ENCODE measurements at places on chromosomes 3 and 15.

DNA sequence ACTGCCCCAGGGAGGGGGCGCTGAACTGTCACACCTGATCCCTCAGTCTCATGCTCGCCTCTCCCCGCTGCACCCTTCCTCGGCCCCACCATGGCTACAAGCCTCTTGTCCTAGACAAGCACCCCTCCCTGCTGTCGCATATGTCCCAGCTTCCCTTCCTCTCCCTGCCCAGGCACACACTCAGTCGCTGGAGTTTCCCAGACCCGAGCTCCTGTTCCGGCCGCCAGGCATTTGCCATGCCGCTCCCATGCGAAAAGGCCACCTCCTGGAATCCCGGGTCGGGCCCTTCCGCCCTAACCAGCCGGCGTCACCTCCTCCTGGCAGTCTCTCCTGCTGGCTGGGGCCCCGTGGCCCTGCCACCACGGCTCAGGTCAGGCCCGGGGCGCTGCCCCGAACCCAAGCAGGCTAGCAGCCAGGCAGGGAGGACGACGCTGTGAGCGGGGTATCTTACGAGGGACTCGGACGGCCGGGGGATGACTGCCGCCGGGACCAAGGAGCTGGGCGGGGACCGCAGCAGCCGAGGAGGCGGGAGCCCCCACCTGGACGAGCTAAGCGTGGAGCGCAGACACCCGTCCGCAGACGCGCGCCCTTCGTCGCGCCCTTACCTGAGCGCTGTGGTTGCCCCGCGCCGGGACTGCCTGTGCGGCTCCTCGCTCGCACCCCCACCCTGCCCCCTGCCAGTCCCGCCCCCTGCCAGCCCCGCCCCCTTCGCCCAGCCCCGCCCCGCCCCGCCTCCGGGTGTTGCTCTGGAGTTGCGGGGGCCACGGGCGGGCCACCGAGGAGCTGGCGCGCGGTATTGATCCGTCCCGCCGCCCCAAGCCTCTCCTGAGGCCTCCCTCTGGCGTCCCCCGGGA, at the start of gene ALS2CL:
ALS2CL (minus strand) TSS at position 642 of the 854 bp plus-strand sequence. CDS start 4,239 bp downstream, outside the sequence.
- peak; percentile 66 for DNase-seq

GRCh38 chr3:133655731-133656515, 5.8 kb downstream of the TOPBP1 start:
- no peak for DNase-seq

DNA sequence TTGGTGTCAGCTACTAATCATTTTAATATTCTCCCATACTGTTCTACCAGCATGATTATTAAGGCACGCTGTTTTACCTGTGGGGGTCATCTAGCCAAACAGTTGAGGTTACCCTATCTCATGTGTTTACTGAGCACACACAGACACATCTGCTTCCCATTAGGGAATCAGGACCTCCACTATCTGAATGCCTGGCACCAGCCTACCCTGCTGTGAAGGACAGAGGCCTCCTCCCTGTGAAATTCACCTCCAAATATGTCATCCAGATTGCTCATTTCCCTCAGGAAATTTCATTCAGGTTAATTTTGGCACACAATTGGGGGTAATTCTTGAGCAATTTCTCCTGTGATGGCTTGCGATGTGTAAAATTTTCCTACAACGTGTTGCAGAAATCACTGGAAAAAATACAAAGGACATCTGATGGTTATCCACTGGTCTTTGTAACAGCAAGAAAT, 155.6 kb upstream of the NR2E3 start:
- DNase-seq, result no peak

- no peak for DNase-seq
These were observed at the start of gene WNT5A for GRCh38 chr3:55486857-55487380. WNT5A (minus strand) TSS chr3:55487306; CDS start chr3:55486985, 321 bp downstream.

DNA sequence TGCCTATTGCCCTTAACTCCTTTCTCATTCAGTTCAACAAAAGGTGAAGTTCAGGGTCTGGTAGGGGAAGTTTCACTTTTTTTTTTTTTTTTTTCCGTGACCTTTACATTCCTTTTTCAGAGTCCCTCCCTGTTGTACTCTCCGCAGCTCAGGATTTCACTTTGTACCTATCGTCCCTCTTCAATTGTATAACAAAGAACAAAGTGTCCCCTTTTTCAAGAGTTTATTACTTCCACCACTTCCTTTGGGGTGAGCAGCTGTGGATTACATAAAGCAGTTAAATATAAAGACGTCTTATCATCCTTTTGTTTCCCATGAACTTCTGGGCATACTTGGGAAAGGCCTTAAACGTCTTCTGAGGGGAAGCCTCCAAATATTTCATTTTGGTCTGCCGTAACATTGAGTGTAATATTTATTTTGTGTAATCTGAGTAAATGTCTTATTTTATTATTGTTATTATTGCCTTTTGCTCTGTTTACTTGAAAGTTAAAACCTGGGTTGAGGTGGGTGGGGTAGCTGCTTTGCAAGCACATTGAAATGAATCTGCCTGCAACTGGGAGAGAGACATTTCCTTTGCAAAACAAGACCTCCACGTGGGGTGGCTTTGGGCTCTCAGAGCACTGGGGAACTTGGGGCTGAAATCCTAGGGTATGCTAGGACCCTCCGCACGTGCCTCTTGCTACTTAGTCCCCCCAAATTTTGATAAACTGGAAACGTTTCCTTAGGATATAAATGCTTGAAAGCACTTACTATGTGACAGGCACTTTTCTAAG, 169.4 kb downstream of the MCTP2 start:
- DNase-seq, result no peak

- DNase-seq, result no peak
These were observed 308.7 kb downstream of the CHST2 start for GRCh38 chr3:143428294-143428693.

DNA sequence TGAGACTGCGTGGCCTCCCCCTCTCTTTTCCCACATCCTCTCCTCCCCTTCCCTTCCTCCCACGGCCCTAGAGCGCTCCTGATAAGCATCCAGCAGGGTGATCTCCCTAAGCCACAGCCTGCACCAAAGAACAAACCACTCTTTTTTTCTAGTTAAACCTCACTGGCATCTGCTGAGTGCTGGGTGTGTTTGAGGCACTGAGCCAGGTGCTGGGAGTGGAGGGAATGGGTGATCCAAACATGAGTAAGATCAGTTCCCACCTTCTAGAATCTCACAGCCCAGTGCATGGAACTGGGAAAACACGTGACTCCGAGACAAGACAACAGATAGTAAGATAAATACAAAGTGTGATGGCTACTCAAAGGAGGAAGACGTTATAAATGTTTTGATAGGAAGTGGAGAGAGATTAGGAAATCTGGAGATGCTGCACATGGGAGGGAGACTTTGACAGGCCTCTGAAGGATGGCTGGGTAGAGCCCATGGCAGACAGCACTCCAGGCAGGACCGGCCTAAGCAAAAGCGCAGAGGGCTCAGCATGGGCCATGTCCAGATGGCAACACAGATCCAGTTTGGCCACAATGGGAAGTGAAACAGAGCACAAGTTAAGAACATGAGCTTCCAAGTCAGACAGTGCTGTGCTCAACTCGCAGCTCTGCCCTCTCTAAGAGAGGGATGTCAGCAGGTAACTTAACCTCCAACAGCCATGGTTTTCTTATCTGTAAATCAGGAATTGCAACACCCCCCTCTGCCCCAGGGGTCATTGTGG, 55.6 kb downstream of the CCR3 start:
- peak; percentile 43 for DNase-seq

- DNase-seq, result no peak
These were observed 328.5 kb upstream of the TLE3 start for GRCh38 chr15:70426096-70426821.

DNA sequence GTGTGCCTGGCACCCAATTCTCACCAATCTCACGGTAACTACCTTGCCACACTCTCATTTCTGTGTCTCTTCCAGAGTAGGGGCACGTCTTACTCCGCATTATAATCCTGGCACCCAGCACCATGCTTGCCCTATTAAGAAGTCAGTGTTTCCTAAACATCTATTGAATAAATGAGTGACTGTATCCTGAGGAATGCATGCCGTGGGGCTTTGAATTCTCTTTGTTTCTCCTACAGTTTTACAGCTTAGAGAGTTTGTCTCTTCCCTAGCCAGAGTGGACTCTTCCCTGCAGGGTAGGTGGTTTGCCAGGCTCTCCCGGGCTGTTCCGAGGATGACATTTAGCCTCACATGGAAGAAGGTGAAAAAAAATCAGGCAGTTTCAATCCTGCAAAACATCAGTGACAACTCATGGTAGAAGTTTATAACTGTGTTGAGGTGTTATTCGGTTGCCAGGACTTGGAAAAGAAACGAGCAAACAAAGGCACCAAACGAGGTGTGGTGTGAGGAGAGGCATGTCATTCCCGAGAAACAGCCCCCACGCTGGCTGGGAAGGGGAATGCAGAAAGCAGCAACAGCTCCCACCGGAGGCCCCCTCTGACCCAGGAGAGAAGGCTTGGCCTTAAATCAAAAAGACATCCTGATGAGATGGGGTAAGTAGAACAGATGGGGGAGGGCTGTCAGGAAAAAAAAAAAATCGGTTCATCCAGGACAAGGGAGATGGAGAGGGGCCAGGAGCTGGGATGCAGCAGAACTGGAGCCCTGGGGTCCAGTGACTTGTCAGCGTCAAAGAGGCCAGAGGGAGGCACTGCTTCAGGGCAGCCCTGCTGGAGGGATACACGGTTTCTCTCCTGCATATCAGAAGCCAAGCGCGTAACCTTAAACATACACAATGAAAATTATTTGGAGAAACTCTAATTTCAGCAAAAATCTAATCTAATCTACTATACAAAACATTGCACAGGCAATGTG, 168.4 kb upstream of the ARRDC4 start:
- DNase-seq, result no peak

GRCh38 chr3:58452176-58452575, 18.5 kb upstream of the PDHB start:
- DNase-seq, result no peak

DNA sequence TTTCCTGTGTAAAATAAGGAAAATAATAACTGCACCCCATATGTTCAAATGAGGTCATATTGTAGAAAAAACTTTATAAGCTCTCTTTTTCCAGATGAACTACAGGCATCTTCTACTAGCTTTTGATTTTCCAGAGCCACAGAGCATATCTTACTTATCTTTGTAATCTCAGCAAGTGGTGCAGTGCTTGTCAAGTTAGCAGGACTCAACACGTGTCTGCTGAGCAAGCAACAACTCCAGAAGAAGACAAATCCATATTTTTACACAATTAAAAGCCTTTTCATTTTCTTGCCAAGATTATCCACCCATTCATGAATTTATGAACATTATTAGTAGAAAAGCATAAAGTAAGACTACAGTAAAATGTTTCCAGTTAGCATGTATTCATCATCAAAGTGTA, 14.4 kb upstream of the TSC22D2 start:
- no peak for DNase-seq

DNA sequence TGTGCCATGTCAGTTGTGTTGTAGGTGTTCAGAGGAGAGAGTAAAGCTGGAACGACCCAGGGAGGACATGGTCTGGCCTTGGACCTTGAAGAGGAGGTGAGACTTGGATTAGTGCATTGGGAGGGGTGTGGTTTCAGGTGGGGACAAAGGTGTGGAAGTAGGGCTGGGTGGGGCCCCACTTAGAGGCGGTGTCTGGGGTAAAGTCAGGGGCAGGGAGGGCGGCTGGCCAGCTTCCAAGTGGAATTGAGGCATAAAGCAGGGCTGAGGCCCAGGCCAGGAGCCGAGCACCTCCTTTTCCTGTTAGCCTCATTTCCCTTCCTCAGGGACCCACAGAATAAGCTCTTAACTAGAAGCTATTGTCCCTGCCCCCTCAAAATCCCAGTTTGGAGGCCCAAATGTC, 36.2 kb upstream of the FLNB start:
- DNase-seq, result no peak

- no peak for DNase-seq
These were observed 1.2 kb upstream of the SPICE1 start for GRCh38 chr3:113516115-113516505.

DNA sequence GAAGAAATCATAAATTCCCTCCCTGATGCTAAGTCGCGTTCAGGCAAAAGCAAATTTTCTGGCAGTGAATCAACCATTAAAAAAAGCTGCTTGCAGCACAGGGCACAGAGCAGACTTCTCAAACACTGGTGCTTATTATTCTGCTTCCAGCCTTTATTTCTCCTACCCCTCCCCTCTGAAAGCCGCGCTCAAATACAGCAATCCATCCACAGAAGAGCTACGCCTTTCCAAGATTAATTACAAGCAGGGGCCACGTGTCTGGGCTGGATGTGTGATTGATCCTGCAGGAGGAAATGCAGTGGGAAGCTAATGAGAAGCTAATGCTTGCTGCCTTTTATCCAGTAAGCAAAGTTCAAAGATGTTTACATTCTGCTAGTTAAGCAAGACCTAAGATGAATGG, 134.9 kb upstream of the TOPAZ1 start:
- no peak for DNase-seq

GRCh38 chr15:72857331-72858063, 73.9 kb upstream of the ADPGK start:
- DNase-seq, result no peak

GRCh38 chr15:64193971-64194370, 31.1 kb upstream of the PPIB start:
- DNase-seq, result no peak

GRCh38 chr3:141578202-141578973, 91.6 kb downstream of the RASA2 start:
- DNase-seq, result no peak

DNA sequence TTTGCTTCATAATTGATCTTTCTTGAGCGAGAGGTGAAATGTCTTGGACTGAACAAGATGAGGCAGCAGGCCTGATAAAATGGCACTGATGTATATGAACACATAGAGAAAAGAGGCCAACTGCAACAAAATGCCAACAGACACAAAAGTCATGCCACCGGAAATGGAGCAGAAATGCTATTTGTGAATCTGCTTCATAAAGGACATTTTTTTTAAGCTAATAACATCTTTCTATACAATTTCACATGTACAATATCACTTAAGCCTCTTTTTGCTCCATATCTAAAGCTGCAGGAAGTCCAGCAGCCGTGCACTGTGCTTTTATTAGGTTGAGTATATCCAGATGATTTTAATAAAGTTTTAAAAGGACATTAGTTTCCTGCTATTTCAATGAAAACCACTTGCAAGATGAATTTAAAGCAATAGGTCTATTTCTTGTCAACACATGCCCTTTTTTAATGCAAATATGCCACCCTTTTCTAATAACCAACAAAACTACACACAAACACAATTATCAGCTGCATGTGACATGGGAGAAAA, 169.2 kb upstream of the ADAMTS9 start:
- no peak for DNase-seq

DNA sequence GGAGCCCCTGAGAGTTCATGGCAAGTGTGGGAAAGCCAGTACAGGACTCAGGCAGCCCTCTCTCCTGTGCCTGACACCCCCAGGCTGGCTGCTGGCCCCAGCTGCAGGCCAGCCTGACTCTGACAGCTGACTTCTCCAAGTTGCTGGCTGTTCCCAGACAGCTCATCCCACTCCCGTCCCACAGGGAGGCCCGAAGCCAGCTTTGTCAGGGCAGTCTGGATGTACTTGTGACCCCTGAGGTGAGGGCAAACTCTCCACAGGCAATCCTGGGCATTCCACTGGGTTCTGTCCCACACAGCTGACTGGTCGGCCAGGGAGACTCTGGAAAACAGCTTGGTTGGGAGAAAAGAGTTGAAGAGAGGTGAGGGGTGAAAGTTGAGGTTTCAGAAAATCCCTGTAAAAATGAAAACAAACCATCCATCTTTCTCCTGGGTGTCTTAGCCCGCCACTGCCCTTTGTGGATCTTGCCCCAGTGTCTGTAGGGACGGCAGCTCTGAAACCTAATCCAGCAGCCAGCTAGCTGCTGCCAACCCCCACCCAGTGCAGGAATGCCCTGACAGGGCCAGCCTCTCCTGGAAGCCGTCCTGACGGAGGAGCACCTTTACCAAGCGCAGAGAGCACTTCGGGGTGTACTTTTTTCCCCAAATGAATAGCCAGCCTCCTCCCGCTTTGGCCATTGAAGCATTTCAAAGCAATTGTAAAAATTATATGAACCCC, 87.9 kb downstream of the DNAJB8 start:
- DNase-seq, result no peak

GRCh38 chr3:38084334-38085310, 45.6 kb downstream of the DLEC1 start:
- DNase-seq, result no peak

Data from inflammatory macrophage treated with lipopolysaccharide for 1 hour (primary cell).